ENCODE measurements at places on chromosomes 3 and 15. TPM values are rescaled to one million over a fixed set of nuclear protein-coding genes. Genes with fewer than 3 reads are reported as not detected.

- no peak for DNase-seq
These were observed 1.9 kb upstream of the CHST14 start for GRCh38 chr15:40468898-40469331.

The NME9 gene
- not detected for total RNA-seq

The CFAP91 gene
- total RNA-seq: 0.77 TPM

The RHOV gene
- total RNA-seq: 0.40 TPM

The CHCHD4 gene
- 21.8 TPM for total RNA-seq

Measured in CD8-positive, alpha-beta memory T cell (primary cell).